ENCODE measurements at places on chromosomes 5 and 9. TPM values are rescaled to one million over a fixed set of nuclear protein-coding genes. Genes with fewer than 3 reads are reported as not detected.

The IL13 gene
- not detected for total RNA-seq

The OR2V1 gene
- total RNA-seq, result not detected

The GPX8 gene
- total RNA-seq, result 38.0 TPM

The CCDC107 gene
- 20.4 TPM for total RNA-seq

The ADCY2 gene
- total RNA-seq, result not detected

The GLRA1 gene
- not detected for total RNA-seq

The NRG2 gene
- 1.9 TPM for total RNA-seq

The FAM78A gene
- total RNA-seq, result 0.22 TPM

The OR1J2 gene
- total RNA-seq, result not detected

The DNAH5 gene
- 1.4 TPM for total RNA-seq

The GAS1 gene
- total RNA-seq, result 0.09 TPM

The ST8SIA4 gene
- 1.3 TPM for total RNA-seq

The KDM3B gene
- total RNA-seq, result 48.6 TPM

The TLX3 gene
- total RNA-seq, result not detected

The CD72 gene
- total RNA-seq, result not detected

The PCDHB7 gene
- not detected for total RNA-seq

The CDO1 gene
- total RNA-seq, result not detected

The SLC2A8 gene
- total RNA-seq, result 8.9 TPM

The CERT1 gene
- 26.5 TPM for total RNA-seq

The PDCD1LG2 gene
- 0.24 TPM for total RNA-seq

The TAF1L gene
- total RNA-seq, result not detected

The PKD2L2 gene
- total RNA-seq, result not detected

The NFIL3 gene
- total RNA-seq, result 12.5 TPM

The CCNO gene
- total RNA-seq, result 10.4 TPM

The FBXW11 gene
- total RNA-seq, result 39.5 TPM

The ENTPD8 gene
- 0.31 TPM for total RNA-seq

The ALAD gene
- total RNA-seq, result 14.2 TPM

The TAF11L13 gene
- not detected for total RNA-seq

The ADAMTS2 gene
- total RNA-seq, result 0.09 TPM

The CTSV gene
- 13.6 TPM for total RNA-seq

The FBXW2 gene
- total RNA-seq, result 41.2 TPM

The SOHLH1 gene
- total RNA-seq, result not detected

The LHX6 gene
- 0.38 TPM for total RNA-seq

The TEK gene
- total RNA-seq, result 0.12 TPM

The HSPB3 gene
- total RNA-seq, result not detected

The CFAP90 gene
- 0.89 TPM for total RNA-seq

The RNF180 gene
- 0.21 TPM for total RNA-seq

The C5orf52 gene
- not detected for total RNA-seq

The STK32A gene
- total RNA-seq, result 0.25 TPM

The MYOT gene
- total RNA-seq, result not detected

The TOR4A gene
- total RNA-seq, result 20.9 TPM

The QRFP gene
- not detected for total RNA-seq

The FGD3 gene
- total RNA-seq, result 0.09 TPM

The SPAAR gene
- total RNA-seq, result not detected

The KCNN2 gene
- 0.16 TPM for total RNA-seq

The GRM6 gene
- not detected for total RNA-seq

The RLN2 gene
- 0.24 TPM for total RNA-seq
